NCI-H82 (cell line): ENCODE measurements at places on chromosomes 4 and X.
A peak's percentile ranks its signal among the peaks of the same experiment; 100 is the strongest.

GRCh38 chr4:143473334-143474126 is 40.0 kb upstream of the SMARCA5 start:
- DNase-seq: no peak

DNA sequence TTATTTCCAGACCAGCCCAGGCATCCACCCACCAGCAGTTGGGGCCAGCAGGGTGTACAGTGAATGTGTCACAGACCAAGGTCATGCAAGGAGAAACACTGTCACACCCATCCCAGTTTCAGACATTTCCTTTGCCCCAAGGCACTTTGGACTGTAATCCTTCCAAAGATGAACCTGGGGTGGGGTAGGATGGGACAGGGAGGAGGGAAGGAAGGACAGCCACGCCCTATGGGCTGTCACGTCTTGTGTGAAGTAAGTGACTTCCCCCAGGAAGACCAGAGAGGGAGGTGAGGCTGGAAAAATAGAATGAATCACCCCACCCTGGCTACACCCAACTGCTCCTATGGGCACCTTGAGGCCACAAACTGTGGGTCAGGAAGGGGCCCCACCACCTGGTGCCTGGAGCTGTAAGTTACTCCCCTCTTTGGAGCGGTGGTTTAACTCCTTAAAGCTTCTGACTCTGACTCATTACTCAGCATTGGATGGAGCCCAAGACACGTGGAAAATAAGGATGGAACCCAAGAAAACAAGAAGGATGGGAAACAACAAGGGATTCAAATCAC is 349.9 kb upstream of the KLF3 start:
- no peak for DNase-seq

DNA sequence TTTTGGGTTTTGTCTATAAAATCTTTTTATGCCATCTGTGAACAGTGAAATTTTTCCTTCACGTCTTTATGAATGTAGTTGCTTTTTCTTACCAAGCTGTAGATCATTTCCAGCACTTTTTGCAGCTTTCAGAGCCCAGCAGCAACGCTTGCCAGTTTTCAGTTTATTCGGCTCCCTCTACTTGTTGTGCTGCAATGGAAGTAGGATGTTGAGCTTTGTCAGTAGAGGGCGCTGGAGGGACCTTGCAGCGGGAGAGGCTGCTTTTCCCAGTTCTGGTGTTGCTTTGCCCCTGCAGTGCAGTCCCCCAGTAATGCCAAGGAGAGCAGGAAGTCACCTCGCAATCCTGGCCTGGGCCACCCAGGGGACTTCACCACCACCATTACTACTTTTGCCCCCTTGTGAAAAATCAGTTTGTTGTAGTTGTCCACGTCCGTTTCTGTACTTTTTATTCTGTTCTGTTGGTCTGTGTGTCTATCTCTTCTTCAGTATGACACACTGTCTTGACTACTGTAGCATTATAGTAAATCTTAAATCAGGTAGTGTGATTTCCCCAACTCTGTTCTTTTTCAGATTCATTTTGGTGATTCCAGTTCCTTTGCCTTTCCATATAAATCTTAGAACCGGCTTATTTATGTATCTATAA is 21.8 kb downstream of the CMC4 start:
- DNase-seq: peak; percentile 66

DNA sequence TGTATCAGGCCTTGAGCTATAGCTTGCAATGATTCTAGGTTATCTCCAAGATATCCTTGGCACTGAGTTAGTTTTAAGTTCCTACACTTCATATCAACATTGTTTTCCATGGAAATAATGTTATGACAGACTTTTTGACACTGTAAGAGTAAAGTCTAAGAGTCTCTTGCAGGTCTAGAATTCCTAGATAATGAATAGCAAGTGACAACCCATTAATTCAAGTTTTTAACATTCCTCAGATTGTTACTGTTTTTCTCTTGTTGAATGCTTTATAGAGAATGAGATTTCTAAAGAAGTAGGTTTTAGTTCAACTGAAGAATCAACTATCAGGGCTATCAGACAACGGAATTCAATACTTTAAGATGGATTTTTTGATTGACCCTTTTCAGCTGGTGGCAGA is 276.1 kb downstream of the PPP3CA start:
- no peak for DNase-seq

DNA sequence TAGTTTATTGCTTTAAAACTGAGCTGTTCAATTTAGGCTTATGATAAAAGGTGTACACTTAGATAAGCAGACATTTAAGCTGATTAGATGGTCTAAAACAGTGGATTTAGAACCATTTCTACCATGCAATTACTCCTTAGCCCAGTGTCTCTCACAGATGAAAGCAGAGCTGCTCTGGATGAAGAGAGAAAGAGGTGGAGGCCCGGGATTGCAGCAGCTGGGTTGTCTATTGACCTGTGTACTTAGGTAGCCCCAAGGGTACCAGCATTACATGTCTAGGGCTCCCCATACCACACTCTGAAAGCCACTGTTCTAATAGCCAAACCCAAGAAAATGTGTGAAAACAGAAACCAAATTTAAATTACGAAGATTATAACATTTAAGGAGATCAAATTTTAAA is 86.0 kb upstream of the GIMD1 start:
- peak; percentile 70 for DNase-seq

GRCh38 chrX:71627588-71628404 is 9.5 kb upstream of the CXCR3 start:
- DNase-seq: no peak

GRCh38 chr4:123421227-123421936 is 24.8 kb downstream of the SPRY1 start:
- DNase-seq: no peak

GRCh38 chr4:112411781-112412550 is 104.0 kb downstream of the NEUROG2 start:
- no peak for DNase-seq

DNA sequence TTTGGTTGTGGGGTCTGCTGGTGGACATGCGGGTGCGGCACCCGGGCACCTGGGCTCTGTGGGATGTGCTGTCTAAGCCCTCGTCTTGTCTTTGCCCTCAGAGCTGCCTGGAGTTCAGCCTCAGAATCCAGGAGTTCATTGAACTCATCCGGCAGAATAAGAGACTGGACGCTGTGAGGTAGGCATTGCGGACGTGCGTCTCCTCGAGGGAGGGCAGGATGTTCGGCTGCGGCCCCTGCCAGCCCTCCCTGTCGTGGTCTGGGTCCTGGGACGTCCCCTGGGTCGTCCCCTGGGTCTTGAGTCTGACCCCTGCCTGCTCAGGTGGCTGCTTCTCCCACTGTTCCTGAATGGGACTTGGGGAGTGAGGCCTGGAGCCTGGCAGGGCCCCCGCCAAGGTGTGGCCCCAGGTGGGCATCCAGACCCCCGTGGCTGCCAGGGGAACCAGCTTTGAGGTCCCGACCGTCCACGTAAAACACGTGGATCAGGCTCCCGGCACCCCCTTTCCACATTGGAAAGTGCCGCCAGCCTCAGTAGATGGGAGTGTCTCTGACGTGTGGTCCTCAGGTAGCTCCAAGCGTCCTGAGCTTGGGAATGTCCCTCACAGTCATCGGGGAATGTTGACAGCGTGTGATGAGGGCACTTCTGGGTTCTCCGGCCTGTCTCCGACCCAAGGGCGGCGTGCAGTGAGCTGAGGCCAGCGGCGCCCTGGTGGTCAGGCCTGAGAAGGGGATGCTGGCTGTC is 19.3 kb upstream of the UVSSA start:
- DNase-seq: no peak

DNA sequence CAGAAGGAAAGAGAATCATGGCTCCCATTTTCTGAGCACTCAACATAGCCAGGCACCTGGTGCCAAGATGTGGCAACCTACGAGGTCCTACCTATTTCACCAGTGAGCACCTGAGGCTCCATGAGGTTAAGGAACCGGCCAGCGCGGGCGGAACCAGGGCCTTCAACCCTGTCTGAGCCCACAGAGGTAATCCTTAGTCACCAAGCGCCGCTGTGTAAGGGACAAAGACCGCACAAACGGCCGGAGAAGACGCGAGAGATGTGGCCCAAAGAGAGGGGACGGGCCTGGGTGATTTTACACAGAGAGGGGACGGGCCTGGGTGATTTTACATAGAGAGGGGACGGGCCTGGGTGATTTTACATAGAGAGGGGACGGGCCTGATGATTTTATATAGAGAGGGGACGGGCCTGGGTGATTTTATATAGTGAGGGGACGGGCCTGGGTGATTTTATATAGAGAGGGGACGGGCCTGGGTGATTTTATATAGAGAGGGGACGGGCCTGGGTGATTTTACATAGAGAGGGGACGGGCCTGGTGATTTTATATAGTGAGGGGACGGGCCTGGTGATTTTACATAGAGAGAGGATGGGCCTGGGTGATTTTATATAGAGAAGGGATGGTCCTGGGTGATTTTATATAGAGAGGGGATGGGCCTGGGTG is 114.2 kb downstream of the SMIM20 start:
- DNase-seq: no peak

- DNase-seq: no peak
These were observed 11.7 kb downstream of the SCFD2 start for GRCh38 chr4:53354012-53354722.

DNA sequence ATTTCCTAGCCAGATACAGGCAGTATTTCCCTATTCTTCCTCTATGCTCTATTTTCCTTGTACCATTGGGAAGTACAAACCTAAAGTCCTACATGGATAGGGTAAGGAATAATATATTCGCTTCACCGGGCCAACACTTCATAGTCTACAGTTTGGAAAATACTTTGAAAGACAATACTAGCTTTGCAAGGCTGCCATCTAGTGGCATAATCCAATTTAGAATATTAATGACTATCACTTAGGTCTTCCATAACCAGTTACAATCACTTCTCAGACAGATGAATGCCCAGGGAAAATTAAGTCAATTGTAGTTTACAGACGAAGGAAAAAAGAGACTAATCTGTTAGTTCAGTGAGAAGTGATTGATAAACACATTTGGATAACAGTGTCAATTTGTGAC is 141.0 kb upstream of the FAM47C start:
- DNase-seq: peak; percentile 68

GRCh38 chr4:27198971-27199370 is 338.3 kb downstream of the STIM2 start:
- peak; percentile 2 for DNase-seq

DNA sequence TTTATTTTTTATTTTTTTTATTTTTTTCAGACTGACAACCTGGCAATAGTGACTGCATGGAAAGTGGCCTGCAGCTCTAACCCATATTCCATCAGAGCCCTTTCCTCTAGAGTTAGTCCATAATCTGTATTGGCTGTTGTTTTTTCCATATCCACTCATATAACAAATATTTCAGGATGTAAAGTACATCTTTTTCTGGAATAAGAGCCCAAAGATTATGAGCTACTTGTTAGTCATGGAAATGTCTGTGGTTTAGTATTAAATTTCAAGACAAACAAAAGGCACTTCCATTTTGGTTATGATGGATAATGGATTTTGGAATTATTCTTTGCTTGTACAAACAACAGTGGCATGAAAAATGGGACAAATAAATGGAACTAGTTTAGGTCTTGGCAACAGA is 296.0 kb upstream of the HS3ST1 start:
- DNase-seq: no peak

GRCh38 chr4:76962406-76963130 is 13.0 kb downstream of the SEPTIN11 start:
- DNase-seq: no peak

DNA sequence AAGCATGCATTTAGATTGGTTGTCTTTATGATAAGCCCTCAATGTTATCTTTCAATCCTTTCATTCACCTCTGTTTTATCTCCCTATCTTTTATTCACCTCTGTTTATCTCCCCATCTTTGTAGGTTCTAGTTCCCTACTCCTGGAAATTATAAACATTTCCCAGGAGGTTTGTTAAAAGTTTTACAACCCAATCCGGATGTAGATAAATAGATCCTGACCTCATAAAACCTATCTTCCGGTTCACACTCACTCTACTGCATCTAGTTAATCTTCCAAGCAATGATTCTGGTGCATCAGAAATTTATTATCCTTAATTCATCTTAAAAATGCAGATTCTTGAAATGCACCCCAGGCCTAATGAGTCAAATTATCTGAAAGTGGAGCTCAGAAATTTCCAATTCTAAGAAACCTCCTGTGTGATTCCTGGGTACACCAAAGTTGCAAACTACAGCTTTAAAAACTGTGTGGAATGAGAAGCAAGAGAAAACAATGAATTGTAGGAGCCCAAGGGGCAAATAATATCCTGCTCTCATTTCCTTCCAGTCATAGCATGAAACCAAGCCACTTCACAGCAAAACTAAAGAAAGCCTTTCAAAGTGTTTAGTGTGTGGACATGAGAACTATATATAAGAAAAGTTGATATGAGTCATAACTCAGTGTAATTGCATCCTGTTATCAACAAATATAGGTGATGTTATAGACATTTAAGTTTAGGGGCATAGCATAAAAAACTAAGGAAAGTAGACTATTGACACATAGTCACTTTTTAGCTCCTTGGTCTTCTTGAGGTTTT is 51.1 kb upstream of the UGT8 start:
- DNase-seq: no peak

- DNase-seq: no peak
These were observed 78.9 kb upstream of the FMR1 start for GRCh38 chrX:147832707-147833348.

DNA sequence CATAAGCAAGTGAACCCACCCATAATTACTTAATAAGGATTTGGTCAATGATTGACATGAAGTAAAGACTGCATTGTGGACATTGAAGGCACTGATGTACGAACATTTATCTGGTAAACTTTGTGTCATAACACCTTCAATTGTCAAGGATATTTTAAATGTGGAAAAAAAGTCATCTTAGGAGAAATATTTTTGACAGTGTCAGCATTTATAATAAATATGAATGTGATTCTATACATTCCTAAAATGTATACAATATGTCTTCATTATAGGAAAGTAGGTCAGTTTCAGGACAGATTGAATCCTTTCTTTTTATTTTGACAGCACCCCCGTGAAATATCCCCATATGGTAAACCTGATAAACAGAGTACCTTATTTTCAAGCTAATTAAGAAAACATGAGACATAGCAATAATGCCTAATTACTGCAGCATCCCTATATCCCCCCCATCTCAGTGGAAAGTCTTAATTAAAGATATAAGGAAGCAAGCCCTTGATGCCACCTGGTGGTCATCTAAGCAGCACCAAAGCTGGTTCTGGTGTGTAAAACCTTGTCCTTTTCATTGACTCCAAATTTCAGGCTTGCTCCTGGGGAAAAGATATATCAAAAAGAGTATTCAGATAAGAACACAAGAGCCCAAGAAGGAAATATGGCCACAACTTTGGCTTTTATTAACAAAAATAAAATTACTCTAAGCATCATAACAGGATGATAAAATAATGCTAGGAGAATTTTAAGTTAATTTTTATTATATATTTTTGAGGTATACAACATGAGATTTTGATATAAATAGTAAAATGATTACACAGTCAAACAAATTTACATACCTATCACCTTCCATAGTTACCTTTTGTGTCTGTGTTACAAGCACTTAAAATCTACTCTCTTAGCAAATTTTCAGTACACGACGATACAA is 379.7 kb downstream of the TLL1 start:
- DNase-seq: peak; percentile 47

- DNase-seq: no peak
These were observed 1229.7 kb downstream of the PCDH18 start for GRCh38 chr4:136302566-136302965.

- DNase-seq: no peak
These were observed 2.4 kb downstream of the RXFP1 start for GRCh38 chr4:158523990-158524535.

GRCh38 chrX:29067351-29067750 is 480.1 kb downstream of the IL1RAPL1 start:
- DNase-seq: no peak
